ENCODE measurements at places on chromosomes 2 and 18. TPM values are rescaled to one million over a fixed set of nuclear protein-coding genes. Genes with fewer than 3 reads are reported as not detected.

The CIB4 gene
- 3.5 TPM for total RNA-seq

The OTOS gene
- not detected for total RNA-seq

The IL1B gene
- 0.84 TPM for total RNA-seq

The CD207 gene
- not detected for total RNA-seq

The GPR17 gene
- not detected for total RNA-seq

DNA sequence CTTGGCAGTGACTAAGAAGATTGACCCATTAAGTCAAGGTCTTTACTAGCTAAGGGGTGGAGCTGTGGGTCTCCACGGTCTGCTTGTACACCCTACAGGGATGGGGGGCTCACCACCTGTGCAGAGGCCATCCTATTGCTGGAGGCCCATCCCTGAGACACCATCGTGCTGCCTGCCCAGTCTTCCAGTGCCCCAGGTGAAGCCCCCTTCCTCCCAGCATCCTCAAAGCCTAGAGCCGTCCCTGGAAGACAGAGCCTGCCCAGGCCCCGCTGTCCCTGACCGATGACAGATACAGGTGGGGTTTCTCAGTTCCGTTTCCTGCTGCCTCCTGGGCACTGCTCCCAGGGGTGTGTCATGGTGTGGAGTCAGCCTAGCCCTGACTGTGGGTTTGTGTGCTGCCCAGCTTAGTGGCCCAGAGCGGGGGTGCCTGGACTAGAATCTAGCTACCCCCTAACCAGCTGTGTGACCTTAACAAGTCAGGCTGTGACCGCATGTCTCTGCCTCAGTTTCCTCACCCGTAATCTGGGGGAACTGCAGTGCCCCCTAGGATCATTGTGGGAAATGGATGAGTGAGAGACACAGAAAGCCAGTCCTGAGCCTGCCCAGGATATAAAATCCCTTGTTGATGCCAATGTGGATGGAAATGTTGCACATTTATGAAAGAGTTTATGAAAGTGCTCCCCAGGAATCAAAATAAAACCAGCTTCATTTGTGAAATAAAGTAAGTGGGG lies 2.0 kb downstream of the OTOS start:
- DNase-seq = no peak

DNA sequence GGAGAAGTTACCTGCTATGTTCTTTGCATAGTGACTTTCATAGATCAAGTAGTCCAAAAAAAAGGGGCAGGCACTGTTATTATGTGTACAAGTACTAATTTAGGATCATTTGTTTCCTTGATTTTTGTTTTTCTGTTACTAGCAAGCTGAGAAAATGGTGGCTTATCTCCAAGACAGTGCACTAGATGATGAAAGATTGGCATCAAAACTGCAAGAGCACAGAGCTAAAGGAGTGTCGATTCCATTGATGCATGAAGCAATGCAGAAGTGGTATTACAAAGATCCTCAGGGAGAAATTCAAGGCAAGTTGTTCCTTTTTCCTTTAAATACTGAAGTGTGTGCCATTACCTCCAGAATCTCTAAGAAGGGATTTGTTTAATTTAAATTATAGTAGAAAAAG lies 19.6 kb upstream of the KCNJ13 start:
- no peak for DNase-seq

DNA sequence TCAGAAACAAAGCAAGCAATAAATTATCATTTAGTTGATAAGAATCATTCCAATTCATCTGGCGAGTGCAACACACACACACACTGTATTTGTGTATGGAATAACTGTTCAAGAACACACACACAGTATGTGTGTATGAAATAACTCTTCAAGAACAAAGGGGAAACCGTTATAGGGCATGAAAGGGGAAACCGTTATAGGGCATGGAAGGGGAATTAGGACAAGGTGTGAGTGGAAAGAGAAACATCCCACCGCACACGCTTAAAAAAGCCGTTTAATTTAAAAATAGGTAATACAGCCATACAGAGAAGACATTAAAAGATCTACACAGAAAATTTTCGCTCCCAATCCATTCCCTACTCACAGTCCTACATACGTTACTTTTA lies 607 bp upstream of the TSN start:
- no peak for DNase-seq

DNA sequence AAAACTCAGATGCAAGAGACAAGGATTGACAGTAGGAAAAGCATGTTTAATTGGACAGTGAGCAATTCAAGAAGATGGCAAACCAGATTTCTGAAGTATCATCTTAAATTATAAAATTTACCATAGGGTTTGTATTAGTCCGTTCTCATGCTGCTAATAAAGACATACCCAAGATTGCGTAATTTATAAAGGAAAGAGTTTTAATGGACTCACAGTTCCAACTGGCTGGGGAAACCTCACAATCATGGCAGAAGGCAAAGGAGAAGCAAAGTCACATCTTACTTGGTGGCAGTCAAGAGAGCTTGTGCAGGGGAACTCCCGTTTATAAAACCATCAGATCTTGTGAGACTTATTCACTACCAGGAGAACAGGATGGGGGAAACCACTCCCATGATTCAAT lies 24.0 kb upstream of the NOL4 start:
- DNase-seq = no peak

- peak; percentile 39 for DNase-seq
Measured at GRCh38 chr2:20212871-20213503, 11.9 kb downstream of the SDC1 start.

DNA sequence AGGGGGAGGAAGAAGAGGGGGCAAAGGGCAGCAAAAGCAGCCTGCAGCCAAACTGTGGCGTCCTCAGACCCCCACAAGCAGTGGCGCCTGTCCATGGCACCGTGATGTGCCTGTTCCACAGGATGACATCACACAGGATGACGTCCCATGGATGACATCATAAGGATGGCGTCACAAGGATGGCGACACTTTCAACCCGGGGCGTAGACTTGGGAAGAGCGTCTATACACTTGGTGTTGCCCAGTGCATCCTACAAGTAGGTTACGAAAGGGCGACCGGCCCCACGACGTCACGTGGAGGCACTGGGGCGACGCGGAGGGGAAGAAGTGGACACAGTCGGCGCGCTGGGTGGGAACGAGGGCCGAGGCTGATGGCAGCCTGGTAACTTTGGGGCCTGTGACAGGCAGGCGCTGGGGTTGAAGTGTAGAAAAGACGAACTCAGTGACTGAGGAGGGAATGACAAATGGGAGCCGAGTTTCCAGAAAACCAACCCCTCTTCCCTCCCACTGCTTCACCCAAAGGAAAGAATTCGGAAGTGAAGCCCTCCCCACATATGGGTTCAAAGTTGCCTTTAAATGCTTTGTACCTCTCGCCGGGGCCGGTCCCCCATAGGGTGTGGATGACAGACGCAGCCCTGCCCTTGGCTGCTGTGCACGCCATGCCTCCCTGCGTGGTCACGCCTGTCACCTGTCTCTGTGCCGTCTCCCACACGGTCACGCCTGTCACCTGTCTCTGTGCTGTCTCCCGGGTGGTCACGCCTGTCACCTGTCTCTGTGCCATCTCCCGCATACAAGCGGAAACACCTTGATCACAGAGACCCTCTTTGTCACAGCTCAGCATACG lies 13.4 kb upstream of the KCNG2 start:
- DNase-seq = no peak

- no peak for DNase-seq
Measured at GRCh38 chr2:229539628-229540027, 174.7 kb downstream of the DNER start.

DNA sequence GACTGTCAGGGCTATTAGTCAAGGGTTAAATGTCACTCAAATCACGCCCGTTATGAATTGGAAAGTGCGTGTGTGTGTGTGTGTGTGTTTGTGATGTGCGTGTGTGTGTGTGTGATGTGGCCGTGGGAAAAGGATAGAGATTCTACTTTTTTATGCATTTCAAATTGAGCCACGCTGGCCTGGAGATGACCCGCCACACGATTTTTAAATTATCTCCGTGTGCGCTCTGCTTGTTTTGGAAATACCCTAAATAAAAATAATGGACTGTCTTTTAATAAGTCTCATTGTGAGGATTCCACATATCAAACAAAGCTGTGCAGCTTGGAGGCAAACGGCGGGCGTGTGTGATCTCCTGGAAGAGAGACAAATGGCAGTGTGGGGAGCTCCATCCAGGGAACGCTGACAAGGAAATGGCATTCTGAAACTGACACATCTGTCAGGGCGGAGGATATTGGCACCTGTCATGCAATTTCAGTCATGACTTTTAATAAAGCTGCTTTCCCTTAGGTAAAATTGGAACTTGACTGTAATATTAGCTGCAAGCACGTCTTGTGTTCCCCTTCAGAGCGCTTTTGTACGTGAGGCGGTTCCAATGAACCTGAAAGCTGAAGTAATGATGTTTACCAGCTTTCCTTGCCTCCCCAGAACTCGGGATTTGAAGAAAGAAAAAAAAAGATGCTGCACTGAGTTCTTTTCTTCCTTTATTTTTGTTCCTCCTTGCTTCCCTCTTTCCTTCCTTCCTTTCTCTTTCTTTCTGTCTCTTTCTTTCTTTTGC lies 381.8 kb upstream of the SMIM21 start:
- DNase-seq = no peak

DNA sequence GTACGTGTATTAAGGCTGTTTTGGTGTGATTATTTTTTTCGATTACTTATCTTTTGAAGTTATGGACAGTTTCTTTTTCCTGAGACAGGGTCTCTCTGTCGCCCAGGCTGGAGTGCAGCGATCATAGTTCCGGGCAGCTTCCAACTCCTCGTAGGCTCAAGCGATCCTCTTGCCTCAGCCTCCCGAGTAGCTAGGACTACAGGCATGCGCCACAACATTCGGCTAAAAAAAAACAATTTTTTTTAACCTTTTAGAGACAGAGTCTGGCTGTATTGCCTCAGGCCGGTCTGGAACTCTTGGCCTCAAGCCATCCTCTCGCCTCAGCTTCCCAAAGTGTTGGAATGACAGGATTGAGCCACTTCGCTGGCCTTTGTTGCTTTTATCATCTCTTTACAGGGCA lies 945 bp downstream of the HAT1 start:
- DNase-seq = no peak

DNA sequence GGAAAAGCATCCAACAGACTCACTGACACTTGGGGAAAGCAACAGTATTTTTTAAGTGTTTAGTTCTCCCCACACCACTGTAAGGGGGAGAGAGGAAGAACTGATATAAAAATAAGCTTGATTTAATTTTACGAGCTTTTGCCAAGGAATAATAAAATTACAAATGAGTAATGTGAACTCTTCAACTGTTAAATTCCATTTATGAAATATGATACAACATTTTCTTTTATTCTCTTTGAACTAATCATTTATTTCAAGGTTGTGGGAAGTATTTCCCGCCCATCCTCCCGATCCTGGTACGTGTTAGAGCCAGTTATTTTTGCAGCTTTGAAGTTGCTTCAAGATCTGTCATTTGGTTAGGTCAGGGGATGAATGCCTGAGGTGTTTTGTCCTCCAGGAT lies 35.2 kb downstream of the WDPCP start:
- no peak for DNase-seq

- DNase-seq = no peak
Measured at GRCh38 chr2:133146893-133147292, 421.4 kb downstream of the NCKAP5 start.

- DNase-seq = no peak
Measured at GRCh38 chr2:215452725-215453124, 16.9 kb upstream of the FN1 start.

DNA sequence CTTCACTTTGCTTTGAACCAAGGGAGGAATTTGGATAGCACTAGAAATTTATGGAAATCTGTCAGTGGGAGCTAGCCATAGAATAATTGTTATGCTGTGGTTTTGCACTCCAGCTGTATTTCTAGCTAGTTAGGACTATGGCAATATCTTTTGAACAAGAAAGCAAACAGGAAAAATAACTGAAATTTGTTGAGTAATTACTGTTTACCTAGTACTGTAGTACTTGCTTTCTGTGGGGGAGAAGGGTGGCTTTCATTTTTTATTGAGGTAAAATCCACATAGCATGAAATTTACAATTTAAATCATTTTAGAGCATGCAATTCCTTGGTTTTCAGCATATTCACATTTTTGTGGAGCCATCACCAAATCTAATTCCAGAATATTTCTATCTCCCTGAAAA lies 28.4 kb downstream of the MBD5 start:
- no peak for DNase-seq

DNA sequence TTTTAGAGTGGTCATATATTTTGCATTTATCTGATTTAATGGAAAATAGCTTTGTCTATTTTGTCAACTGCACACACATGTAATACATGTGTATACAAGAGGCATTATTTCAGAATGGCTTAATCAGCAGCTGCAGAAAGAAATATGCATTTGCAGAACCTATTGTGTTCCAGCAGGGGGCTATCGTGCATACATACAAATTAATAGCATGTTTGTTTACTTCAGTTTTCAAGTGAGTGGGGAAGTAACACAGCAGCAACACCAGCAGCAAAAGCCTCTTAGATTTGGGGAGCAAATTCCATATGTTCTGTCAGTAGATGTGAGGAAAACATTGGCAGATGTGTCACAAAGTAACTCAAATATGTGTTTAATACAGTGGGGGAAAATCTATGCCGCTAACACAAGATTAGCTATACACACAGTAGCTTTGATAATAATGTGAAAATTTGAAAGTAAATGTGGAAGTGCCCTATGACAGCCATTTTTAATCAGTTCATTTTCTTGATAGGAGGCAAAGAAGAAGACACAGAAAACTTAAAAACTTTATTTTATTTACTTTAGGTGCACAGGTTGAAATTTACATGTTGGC lies 218.1 kb downstream of the WDR7 start:
- DNase-seq = no peak

DNA sequence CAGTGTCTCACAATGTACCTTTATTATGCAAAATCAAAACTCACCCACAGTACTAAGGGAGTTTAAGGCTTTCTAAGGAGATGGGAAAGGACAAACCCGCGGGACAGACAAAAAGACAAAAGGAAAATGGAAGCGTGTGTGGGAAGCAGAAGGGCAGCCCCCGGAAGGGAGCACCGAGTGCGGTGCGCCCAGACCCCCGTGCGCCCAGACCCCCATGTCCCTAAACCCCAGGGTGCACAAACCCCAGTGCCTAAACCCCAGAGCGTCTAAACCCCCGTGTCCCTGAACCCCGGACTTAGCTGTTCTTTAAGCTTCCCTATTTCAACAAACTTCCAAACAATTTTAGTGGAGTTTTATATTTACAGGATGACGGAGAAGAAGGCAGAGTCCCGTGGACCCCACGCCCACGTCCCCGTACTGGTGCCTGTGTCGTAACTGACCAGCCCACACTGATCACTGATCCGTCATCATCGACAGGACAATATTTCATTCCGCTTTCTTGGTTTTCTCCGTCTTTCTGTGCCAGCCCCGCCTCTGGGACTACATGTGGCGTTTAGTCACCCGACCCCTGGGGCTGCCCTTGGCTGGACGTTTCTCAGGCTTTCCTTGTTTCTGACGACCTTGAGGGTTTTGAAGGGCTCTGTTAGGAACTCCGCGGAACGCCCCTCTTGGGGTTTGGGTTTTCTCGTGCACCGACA lies 76.9 kb downstream of the RTP5 start:
- no peak for DNase-seq
